ENCODE measurements at places on chromosomes 7 and 10.

DNA sequence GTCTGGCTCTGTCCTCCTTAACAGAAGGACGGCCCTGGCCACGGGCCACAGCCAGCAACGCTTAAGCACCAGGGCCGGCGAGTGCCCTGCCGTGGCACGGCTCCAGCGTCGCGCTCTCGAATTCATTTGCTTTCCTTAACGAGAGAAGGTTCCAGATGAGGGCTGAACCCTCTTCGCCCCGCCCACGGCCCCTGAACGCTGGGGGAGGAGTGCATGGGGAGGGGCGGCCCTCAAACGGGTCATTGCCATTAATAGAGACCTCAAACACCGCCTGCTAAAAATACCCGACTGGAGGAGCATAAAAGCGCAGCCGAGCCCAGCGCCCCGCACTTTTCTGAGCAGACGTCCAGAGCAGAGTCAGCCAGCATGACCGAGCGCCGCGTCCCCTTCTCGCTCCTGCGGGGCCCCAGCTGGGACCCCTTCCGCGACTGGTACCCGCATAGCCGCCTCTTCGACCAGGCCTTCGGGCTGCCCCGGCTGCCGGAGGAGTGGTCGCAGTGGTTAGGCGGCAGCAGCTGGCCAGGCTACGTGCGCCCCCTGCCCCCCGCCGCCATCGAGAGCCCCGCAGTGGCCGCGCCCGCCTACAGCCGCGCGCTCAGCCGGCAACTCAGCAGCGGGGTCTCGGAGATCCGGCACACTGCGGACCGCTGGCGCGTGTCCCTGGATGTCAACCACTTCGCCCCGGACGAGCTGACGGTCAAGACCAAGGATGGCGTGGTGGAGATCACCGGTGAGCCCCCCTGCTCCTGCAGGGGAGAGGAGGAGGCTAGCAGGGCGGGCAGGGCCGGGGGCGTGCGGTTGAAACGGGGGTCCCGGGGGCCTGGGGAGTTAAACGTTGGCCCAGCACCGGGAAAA, at the start of gene HSPB1:
HSPB1 (plus strand) TSS at position 327 of the 855 bp plus-strand sequence; CDS start at position 367, 40 bp downstream.
- DNase-seq: peak; percentile 58
- H3K27me3 ChIP-seq: no peaks in the 10 kb centered on the region
- peaks cover 24% of the 10 kb centered on the region for H3K4me1 ChIP-seq
- H3K27ac ChIP-seq: peak within 1 kb of the TSS; percentile 46
- H3K36me3 ChIP-seq: no peaks in the 10 kb centered on the region

GRCh38 chr10:75922435-75922834, 491.0 kb downstream of the LRMDA start:
- no peaks in the 10 kb centered on the region for H3K36me3 ChIP-seq
- no peak overlapping the region for H3K4me3 ChIP-seq
- H3K27me3 ChIP-seq: no peaks in the 10 kb centered on the region

- no peaks in the 10 kb centered on the region for H3K27me3 ChIP-seq
- DNase-seq: no peak
- peaks cover 24% of the 10 kb centered on the region for H3K36me3 ChIP-seq
- no peak overlapping the region for H3K4me3 ChIP-seq
Observed at GRCh38 chr7:99372275-99373090, 2.0 kb upstream of the ARPC1B start.

GRCh38 chr10:47412869-47413268, 28.8 kb upstream of the ZNF488 start:
- DNase-seq: no peak
- H3K4me1 ChIP-seq: no peaks in the 10 kb centered on the region
- H3K27ac ChIP-seq: no peak overlapping the region
- no peak overlapping the region for H3K4me3 ChIP-seq
- no peaks in the 10 kb centered on the region for H3K36me3 ChIP-seq
- H3K27me3 ChIP-seq: no peaks in the 10 kb centered on the region

GRCh38 chr7:83509255-83510021, 139.5 kb downstream of the SEMA3E start:
- H3K4me3 ChIP-seq: no peak overlapping the region
- H3K36me3 ChIP-seq: no peaks in the 10 kb centered on the region
- H3K27me3 ChIP-seq: no peaks in the 10 kb centered on the region
- no peaks in the 10 kb centered on the region for H3K4me1 ChIP-seq

DNA sequence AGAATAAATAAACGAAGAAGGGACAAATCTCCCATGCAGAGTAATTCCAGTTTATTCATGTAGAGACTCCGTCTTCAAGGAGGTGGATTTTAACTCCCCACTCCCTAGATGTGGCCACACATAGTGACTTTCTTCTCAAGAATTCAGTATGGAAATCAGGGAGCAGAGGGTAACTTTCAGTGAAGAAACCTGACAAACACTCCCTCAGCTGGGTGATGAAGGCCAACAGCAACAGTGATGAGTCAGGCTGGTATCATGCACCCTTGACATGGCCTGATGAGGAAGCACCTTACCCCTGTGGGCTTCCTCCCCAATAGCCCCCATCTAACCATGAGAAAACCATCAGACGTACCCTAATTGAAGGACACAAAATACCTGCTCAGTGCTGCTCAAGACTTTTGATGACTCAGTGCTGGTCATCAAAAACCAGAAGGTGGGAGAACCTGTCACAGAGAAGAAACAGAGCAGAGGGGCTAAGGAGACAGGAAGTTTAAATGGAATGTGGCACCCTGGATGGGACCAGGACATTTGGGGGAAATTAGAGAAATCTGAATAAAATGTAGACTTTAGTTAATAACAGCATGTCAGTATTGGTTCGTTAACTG, 50.6 kb downstream of the ADAMTS14 start:
- H3K36me3 ChIP-seq: no peaks in the 10 kb centered on the region
- no peak for DNase-seq
- no peaks in the 10 kb centered on the region for H3K27me3 ChIP-seq
- no peak overlapping the region for H3K27ac ChIP-seq

- H3K4me3 ChIP-seq: no peak overlapping the region
- no peaks in the 10 kb centered on the region for H3K4me1 ChIP-seq
- no peak for DNase-seq
- no peaks in the 10 kb centered on the region for H3K27me3 ChIP-seq
- no peak overlapping the region for H3K27ac ChIP-seq
Observed at GRCh38 chr7:31815796-31816195, 128.8 kb downstream of the PPP1R17 start.

DNA sequence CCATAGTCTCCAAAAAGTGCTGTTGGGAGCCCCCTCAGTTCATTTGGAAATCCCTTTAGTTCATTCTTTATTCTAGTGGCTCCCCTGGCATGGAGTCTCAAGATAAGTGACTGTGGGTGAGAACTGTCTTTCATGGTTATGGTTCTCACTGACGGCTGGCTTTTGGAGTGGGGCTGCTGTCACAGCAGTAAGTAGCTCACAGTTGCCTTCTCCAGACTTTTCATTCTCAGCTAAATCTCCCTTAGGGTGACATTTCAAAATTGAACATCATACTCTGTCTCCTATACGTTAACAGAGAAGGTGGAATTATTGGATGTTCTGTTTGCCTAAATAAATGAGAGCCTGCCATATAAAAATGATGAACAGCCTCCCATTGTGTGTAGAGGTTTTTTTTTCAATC, 58.7 kb downstream of the PLPP4 start:
- H3K36me3 ChIP-seq: no peaks in the 10 kb centered on the region
- no peak for DNase-seq
- H3K27me3 ChIP-seq: no peaks in the 10 kb centered on the region
- H3K27ac ChIP-seq: no peak overlapping the region
- no peaks in the 10 kb centered on the region for H3K4me1 ChIP-seq

- no peak overlapping the region for H3K27ac ChIP-seq
- no peaks in the 10 kb centered on the region for H3K36me3 ChIP-seq
- H3K27me3 ChIP-seq: no peaks in the 10 kb centered on the region
- no peak overlapping the region for H3K4me3 ChIP-seq
- no peak for DNase-seq
Observed at GRCh38 chr10:48759113-48759901, 74.6 kb downstream of the WDFY4 start.

DNA sequence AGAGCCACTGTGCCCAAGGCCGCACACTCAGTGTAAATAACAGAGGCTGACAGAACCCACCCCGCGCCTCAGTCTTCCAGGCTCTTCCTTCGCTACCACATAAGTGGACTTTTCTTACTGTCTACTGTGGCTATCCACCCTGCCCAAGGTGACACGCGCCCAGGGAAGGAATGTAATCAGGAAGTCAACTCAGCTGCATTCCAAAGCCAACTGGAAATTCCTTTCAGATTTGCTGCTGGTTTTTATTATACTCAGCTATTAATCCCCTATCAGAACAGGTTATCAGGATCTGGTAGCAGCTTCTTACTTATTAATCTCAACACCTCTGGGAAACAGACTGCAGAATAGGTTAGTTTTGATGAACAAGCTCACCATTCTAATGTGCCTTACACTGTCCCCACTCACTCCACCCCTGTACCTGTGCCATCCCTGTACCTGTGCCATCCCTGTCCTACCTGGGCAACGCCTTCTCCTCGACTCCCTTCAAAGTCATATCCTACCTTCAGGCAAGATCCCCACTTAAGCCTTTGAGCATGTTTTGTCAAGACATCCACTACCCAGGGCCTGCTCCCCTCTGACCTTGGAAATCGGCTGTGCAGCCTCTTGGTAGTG, 90.7 kb downstream of the NHLRC2 start:
- H3K4me3 ChIP-seq: no peak overlapping the region
- H3K27me3 ChIP-seq: no peaks in the 10 kb centered on the region
- no peak for DNase-seq
- no peak overlapping the region for H3K27ac ChIP-seq
- H3K36me3 ChIP-seq: no peaks in the 10 kb centered on the region
- H3K4me1 ChIP-seq: no peaks in the 10 kb centered on the region

DNA sequence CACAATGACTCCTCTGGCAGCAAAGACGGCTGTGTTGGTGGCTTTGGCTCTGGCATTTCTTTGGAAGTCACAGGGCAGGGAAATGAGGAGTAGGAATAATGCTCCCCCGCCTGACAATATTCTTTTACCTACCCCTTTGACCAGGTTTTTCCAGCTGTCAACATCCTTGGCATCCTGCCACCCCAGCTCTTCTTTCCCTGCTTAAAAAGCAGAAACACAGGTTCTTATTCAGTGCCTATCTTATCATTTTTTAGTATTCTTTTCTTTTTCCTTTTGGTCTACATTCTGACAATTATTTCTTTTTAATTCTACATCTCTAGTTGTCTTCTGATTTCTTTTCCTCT, 97.7 kb downstream of the CREB5 start:
- no peak overlapping the region for H3K27ac ChIP-seq
- no peak overlapping the region for H3K4me3 ChIP-seq
- no peaks in the 10 kb centered on the region for H3K36me3 ChIP-seq
- no peaks in the 10 kb centered on the region for H3K4me1 ChIP-seq
- no peaks in the 10 kb centered on the region for H3K27me3 ChIP-seq

DNA sequence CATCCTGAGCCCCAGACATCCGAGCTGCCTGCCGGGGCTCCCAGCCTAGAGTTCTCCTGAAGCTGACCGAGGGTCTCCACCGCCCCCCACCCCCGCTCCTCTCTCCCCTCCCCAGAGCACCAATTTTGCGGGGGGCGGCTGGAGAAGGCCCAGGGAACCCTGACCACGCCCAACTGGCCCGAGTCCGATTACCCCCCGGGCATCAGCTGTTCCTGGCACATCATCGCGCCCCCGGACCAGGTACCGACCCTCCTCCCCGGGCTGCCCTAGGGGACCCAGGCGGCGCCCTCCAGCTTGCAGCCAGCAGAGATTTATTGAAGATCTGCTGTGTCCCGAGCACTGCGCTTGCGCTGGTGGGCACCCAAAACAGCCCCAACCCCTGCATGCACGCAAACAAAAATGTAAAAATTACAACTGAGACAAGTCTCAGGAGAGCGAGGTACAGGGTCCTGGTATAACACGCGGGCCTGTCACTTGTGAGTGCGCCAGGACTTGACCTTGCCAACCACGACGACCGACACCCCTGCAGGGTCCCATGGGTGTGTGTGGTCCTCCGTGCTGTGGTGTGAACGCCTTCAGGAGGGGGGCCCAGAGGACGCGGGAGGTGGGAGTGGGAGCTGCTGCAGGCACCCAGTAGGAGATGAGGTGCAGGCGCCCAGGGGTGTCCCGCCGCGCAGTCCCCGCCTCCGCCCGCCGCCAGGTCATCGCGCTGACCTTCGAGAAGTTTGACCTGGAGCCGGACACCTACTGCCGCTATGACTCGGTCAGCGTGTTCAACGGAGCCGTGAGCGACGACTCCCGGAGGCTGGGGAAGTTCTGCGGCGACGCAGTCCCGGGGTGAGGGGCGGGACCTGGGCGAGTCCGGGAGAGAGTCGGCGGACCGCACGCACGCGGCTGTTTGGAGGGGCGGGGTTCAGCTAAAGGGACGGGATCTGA, 3.1 kb downstream of the PCOLCE start:
- H3K4me1 ChIP-seq: peaks cover 29% of the 10 kb centered on the region
- peak overlapping the region; percentile 86 for H3K4me3 ChIP-seq
- no peak overlapping the region for H3K27ac ChIP-seq
- DNase-seq: peak; percentile 28

GRCh38 chr10:88270871-88271713, 312.0 kb downstream of the RNLS start:
- peaks cover 32% of the 10 kb centered on the region for H3K4me1 ChIP-seq
- peak; percentile 12 for DNase-seq
- no peaks in the 10 kb centered on the region for H3K36me3 ChIP-seq
- H3K27ac ChIP-seq: peak overlapping the region; percentile 33

GRCh38 chr7:29091715-29092114, 54.6 kb downstream of the CPVL start:
- H3K36me3 ChIP-seq: no peaks in the 10 kb centered on the region
- no peak overlapping the region for H3K27ac ChIP-seq
- no peak overlapping the region for H3K4me3 ChIP-seq
- no peaks in the 10 kb centered on the region for H3K27me3 ChIP-seq

- no peak overlapping the region for H3K4me3 ChIP-seq
- H3K27me3 ChIP-seq: no peaks in the 10 kb centered on the region
- DNase-seq: no peak
Observed at GRCh38 chr10:1037098-1037497, 11.4 kb upstream of the IDI2 start.

DNA sequence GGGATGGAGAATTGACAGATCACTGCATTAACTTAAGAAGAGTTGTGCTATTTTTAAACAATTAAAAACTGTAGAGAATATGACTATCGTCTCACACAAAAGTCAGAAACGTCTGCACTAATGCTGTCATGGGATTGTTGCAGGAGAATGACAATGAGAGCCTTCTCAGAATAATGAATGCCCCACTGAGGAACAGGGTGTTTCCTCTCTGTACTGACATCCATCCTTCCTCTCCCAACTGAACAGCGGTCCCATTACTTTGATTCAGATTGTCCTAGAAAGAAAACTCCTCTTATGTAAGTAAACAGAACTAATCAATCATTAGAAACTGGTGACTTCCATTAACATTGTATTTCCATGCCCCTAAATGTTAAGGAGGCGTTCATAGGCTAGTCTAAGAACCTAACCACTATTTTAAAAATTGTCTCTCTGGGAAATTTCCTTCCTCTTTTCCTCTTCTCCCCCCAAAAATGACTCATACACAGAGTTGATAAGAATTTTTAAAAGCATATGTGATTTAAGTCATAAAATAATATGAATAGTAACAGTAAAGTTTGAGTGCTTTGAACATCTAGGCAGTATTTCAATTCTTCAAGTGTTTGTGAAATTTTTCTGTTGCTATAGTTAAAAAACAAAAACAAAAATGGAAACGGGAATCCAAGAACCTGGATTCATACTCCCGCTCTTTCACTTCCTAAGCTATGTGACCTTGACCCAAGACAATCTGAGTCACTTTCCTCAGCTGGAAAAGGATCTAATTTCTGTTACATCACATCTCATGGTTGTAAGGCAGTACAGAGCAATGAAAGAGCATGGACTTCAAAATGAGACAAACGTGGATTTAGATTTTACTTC, 12.7 kb upstream of the MACC1 start:
- H3K27me3 ChIP-seq: no peaks in the 10 kb centered on the region
- no peaks in the 10 kb centered on the region for H3K36me3 ChIP-seq
- H3K4me3 ChIP-seq: no peak overlapping the region
- no peaks in the 10 kb centered on the region for H3K4me1 ChIP-seq
- H3K27ac ChIP-seq: no peak overlapping the region
